ENCODE measurements at places on chromosomes 4 and X. TPM values are rescaled to one million over a fixed set of nuclear protein-coding genes. Genes with fewer than 3 reads are reported as not detected.

The AWAT2 gene
- not detected for total RNA-seq

The UGT2B15 gene
- not detected for total RNA-seq

The TCEAL7 gene
- 1.1 TPM for total RNA-seq

The AWAT1 gene
- not detected for total RNA-seq

The C1QTNF7 gene
- not detected for total RNA-seq

The PPEF2 gene
- total RNA-seq, result not detected

The ZNF827 gene
- total RNA-seq, result 3.5 TPM

The MAGEE2 gene
- not detected for total RNA-seq

The ADH7 gene
- 31.2 TPM for total RNA-seq

- DNase-seq, result no peak
These were observed 153.7 kb downstream of the FBXW7 start for GRCh38 chr4:152382057-152382785.

- peak; percentile 32 for DNase-seq
These were observed 75.4 kb downstream of the TMEM131L start for GRCh38 chr4:153541456-153542096.

GRCh38 chr4:150541681-150542080 lies 40.3 kb upstream of the MAB21L2 start:
- no peak for DNase-seq

DNA sequence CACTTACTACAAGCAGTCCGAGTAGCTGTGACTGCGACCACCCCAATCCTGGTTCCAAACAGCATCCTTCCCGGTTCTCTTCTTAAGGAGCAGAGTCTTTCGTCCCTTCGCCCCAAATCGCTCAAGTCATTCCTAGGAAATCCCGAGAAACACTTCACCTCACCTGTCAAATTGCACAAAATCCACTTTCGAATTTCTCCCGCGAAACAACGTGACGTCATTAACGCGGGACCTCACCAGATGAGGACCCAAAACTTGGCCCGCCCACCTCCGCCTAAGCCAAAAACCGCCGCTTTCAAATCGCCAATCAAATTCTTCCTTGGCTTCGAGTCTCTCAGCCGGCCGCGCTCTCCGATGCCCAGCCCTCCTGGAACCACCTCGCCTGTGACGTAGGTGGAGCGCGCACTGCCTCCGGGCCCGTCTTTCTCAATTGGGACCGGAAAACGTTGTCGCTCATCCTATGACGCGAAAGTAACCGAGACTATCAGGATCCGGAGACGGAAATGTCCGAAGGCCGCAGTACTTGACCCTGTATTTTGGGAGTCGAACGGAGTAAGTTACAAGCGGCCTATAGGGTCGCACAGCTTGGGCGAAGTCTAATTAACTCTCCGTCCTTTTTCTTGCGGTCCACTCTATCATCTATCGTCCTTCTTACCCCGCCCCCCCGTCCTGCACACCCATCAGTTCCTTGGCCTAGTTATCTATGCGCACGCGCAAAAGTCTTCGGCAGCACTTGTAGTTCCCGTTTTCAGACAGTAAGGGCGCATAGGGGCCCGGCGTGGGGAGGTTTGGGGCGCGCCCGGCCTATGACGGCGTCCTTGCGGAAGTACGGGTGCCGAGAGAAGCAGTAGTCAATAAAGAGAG lies at the start of the genes LARP7 and ZGRF1:
Gene LARP7, plus strand, starts transcription at position 456 of the 864 bp plus-strand sequence. CDS start 7,527 bp downstream, outside the sequence.
Gene ZGRF1, minus strand, starts transcription at position 222 of the 864 bp plus-strand sequence. CDS start 3,733 bp downstream, outside the sequence.
- DNase-seq, result peak; percentile 95

- DNase-seq, result no peak
These were observed 8.4 kb downstream of the C4orf54 start for GRCh38 chr4:99649208-99649607.

GRCh38 chr4:155837203-155837796 lies 28.8 kb downstream of the ASIC5 start:
- no peak for DNase-seq

DNA sequence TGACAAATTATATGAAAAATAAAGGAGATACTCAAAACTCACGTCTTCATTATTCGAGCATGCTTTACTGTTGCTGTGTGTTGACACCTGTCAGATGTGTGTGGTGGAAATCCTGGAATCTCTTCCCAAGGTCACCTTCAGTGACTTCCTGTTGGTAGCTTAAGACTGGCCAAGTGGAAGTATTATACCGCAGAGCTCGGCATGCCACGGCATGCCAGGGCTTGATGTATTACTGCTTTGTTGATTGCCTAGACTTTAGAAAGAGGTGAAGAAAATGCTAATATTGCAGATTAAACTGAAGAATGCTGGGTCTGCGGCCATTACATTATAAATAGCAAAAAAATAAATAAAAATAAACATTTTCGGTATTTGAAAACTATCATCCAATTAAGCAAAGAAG lies 4.6 kb downstream of the TREX2 start:
- peak; percentile 68 for DNase-seq

DNA sequence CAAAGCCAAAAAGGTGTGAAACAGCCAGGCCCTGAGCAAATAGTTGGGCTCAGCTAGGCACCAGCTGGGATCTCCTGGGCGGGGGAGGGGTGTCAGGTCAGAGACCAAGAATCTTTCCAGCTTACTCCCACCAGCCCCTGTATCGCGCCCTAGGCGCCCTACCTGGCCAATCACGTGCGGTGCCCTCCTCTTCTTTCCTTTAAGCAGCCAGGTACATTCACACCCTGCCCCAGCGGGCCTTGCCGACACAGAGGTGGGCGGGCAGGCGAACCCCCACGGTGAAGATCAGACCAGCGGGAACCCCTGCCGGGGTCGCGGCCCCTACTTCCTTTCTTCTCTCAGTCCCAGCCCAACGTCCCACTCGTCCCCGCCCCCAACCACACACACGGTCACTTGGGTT lies 9.1 kb downstream of the ARHGAP36 start:
- DNase-seq, result no peak

GRCh38 chr4:108943976-108944591 lies 181.2 kb upstream of the ETNPPL start:
- no peak for DNase-seq

DNA sequence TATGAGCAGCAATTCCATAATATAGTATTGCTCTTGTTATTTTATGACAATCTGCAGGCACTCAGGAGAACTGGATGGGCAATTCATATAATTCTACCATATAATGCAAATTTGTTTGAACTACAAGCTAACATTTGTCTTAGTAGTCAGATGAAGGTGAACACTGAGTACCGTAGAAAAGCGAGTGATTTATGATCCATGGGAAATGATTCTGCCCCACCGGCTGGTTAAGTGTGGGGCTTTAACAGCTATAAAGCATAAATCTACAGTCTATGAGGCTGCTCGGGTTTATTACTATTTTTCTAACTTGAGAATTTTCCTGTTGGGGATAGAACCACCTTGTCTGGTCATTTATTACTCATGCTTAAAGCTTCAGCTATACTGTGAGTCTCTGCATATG lies 275.5 kb downstream of the PCDH10 start:
- DNase-seq, result no peak

- DNase-seq, result peak; percentile 40
These were observed 10.5 kb upstream of the UBE2NL start for GRCh38 chrX:143873343-143873742.

DNA sequence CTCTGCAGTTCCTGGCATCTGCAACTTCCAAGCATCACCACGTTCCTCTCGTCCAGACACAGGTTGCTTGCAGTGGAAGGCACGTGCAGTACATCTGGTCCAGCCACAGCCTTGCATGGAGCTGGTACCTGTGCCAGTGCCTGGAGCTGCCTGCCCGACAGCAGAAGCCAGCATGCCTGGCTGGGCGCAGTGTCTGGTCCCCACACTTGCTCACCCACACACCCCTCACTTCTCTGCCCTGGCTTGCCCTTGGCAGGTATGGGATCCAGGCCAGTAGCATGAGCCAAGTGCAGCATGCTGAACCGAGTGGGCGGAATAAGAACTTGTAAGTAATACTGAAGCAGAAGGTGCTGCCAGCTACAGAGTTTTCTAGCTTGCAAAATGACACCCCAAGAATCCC lies 39.9 kb downstream of the SH3BGRL start:
- peak; percentile 69 for DNase-seq

GRCh38 chrX:20116087-20116576 lies 575 bp downstream of the MAP7D2 start:
- no peak for DNase-seq

GRCh38 chrX:140526171-140526570 lies 21.3 kb upstream of the SOX3 start:
- peak; percentile 48 for DNase-seq

- DNase-seq, result no peak
These were observed 69.0 kb downstream of the DCK start for GRCh38 chr4:71062436-71062835.

GRCh38 chrX:20313899-20314298 lies 47.2 kb upstream of the RPS6KA3 start:
- no peak for DNase-seq

DNA sequence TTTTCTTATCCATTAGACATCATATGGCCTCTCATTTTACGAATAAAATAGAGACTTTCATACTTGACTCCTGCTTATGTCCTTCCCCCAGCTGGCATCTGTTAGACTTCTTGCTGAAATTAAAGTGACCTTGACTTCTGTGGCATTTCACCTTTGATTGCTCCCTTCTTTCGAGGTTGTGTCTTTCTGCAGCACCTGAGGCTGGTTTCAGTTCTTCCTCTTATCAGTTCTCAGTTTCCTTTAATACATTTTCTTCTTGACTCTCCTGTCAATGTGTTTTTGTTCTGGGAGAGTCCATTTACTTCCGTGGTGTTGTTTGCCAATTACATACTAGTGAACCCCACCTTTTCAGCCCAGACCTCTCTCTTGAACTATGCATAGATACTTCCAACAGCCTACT lies 81.6 kb downstream of the RBPJ start:
- no peak for DNase-seq

DNA sequence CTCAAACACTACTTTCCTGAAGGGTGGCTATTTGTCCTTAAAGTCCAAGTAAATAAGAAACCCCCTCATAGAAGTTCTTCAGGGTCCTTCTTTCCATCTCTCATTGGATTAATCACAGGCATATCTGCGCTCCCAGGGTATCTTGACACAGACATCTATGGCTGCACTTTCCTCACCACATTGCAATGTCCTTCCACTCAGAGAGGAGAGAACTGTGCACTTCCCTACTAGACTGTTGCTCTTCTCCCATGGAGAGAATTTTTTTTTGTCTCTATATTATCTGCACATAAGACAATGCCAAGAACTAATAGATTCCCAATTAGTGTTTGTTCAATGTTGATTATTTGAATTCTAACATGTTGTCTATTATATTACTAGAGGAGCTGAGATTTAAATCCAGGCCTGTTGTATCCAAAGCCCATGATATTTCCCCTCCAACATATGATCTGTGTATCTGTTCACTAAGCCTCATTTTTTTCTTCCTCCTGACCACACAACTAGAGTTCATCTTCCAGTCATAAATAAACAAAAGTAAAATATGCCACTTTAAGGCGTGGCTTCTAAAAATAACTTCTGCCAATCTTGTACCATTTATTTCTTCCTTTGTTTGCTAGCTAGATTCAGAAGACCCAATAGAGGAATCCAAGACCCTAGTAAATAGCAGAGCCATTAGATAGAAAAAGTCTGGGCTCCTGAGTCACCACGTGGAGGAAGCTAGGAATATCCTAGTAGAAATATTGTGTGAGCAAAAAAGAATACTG lies 61.5 kb upstream of the FAM241A start:
- peak; percentile 31 for DNase-seq

DNA sequence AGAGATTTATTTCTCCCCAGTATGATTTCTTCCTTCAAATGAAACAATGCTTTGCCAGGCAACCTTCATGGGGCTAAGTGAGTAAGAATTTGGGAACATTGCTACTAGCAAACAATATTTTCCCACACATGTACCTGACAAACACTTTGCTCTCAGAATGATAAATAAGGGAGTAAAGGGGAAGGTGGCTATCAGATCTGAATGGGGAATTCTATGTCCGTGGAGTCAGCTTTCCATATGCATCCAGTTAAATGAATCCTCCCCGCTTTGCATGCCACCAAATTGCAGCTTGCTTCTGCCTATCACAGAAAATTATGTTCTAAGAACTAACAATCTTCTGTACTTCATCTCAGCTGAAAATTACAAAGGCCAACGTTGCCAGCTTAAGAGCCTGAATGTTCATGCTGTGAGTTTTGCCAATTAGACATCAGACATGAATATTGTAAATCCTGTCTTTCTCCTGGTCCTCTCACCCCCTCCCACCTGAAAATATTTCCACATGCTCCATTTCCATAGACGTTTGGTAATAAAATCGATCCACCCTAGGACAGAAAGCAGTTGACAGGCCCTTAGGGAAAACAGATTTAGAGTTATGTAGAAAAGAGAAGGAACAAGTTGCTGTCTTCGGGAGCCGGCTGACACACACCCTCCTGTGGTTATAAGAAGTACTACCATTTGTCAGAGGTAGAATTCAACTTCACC lies 6.3 kb downstream of the MEPE start:
- DNase-seq, result peak; percentile 40

DNA sequence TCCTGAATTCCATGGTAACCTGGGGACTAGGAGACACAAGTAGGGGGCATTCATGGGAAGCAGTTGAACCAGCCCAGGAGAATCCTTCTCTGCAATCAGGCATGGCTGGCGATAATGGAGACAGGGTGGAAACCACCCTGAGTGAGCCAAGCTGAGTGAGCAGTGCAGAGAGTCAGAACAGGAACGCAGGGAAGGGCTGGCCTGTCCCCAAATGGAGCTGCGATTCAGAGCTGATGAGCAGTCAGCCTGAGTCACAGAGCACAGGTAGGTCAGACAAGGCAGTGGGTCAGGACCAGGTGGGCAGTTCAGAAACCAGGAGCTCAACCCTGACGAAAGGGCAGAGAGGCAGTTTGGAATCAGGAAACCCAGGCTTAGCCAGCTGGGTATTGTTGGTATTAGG lies 129.0 kb downstream of the BTC start:
- DNase-seq, result peak; percentile 85

- DNase-seq, result peak; percentile 41
These were observed 108.4 kb downstream of the DOCK11 start for GRCh38 chrX:118603981-118604380.

- DNase-seq, result no peak
These were observed 207.5 kb downstream of the NSUN7 start for GRCh38 chr4:40957281-40957680.

DNA sequence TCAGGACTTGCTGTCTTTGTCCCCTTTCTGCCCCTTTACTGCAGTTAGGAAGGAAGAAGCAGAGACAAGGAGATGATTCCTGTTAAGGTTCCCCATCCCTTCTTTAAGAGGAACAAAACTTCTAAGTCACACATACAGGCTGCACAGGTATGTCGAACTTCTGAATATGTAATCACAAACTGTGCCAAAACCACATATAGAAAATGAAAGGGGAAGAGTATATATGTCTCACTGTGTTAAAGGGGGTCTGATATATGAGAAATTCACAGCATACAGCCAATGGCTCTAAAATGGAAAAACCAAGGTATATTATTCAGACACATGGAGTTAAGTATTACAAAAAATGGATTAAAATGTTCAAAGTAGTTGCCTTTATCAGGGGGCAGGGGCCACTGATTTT lies 11.7 kb downstream of the CFAP97 start:
- DNase-seq, result no peak

GRCh38 chr4:89160806-89161205 lies 49.5 kb downstream of the TIGD2 start:
- DNase-seq, result no peak

- no peak for DNase-seq
These were observed 528 bp upstream of the SLC25A4 start for GRCh38 chr4:185142564-185142911.

- no peak for DNase-seq
These were observed 330.3 kb downstream of the TRAM1L1 start for GRCh38 chr4:116755051-116755450.

- DNase-seq, result no peak
These were observed 102.9 kb downstream of the KCNIP4 start for GRCh38 chr4:21845663-21846062.

- no peak for DNase-seq
These were observed 231.5 kb upstream of the AGTR2 start for GRCh38 chrX:115939070-115939469.

GRCh38 chr4:3442959-3443749 lies 1.4 kb downstream of the HGFAC start:
- no peak for DNase-seq
